ENCODE measurements at places on chromosomes 4 and X.

GRCh38 chr4:183552274-183553146, 47.7 kb downstream of the ING2 start:
- DNase-seq = no peak

GRCh38 chr4:85399270-85399669, 75.7 kb upstream of the ARHGAP24 start:
- no peak for DNase-seq

DNA sequence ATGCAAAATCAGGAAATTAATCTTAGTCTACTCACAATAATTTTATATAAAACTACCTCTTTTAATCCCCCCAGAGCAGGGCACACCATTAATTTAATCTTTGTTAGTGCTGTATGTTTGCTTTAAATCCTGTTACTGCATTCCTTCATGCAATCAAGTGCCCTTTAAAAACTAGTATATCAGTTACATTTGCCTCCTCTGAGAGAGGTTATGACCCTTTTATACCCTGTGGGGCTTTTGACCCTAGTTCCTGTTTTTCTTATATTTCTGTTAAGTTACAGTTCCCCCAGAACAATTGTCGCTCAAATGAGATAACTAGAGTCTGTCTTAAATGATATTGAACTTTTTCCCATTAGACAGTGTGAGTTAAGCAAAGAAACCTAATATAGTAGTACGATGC, 46.2 kb downstream of the GPC4 start:
- no peak for DNase-seq

GRCh38 chr4:144421056-144421455, 224.9 kb upstream of the HHIP start:
- no peak for DNase-seq

DNA sequence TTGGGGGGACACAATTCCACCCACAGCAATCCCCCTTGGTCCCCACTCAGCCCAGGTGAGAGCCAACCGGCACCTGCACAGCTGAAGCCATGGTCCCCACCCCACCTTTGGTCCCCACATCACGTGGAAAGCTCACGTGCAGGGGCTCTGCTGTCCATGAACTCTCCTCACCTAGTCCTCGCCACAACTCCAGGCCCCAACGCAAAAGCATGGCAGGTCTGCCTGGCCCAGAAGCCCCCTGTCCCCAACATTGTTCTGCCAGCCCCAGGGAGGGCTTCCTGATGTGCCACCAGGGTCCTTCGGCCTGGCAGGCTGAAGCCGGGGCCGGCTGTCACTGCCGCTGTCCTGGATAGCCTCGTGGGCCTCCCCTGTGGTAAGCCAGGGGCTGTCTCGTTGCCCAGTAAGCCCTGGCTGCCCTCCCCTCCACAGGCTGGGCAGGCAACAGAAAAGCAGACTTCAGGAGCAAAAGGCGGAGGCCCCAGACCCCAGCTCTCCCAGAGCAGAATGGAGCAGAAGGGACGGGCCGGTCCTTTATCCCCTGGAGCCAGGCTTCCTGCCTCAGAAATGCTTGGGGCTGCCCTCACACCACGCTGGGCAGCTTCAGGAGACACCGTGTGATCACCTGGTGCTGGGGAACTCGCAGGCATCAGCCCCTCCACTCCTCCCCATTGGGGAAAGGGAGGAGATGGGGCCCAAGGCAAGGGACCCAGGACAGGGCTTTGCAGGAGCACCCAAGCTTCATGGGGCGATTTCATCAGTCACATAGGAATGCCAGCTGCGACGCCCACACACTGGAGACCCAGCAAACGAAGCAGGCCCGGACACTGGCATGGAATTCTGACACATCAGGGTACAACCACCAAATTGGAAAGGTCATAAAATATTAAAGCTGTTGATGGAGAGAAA, 103.7 kb downstream of the ADRA2C start:
- DNase-seq = no peak

DNA sequence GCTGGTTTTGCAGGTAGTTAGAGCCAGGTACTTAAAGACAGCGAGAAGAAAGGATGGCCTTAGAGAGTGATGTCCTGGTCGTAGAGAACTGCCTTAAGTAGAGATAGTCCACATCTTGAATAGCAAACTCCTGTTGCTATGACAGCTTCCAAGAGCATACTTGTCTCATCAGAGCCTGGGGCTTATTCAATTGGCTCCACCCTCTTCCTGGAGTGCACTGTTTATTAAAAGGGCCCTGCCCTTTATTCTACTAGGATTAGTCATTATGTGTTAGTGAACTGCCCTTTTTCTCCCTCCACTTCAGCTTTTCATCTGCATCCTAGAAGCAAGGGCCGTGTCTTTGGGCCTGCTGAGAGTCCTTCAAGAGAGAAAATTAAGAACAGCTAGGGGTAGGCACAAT, 94.5 kb upstream of the EOLA2 start:
- peak; percentile 16 for DNase-seq

GRCh38 chr4:187175197-187175596, 451.5 kb upstream of the FAT1 start:
- no peak for DNase-seq

- no peak for DNase-seq
Observed at GRCh38 chr4:77820649-77821561, 1.7 kb upstream of the CNOT6L start.

DNA sequence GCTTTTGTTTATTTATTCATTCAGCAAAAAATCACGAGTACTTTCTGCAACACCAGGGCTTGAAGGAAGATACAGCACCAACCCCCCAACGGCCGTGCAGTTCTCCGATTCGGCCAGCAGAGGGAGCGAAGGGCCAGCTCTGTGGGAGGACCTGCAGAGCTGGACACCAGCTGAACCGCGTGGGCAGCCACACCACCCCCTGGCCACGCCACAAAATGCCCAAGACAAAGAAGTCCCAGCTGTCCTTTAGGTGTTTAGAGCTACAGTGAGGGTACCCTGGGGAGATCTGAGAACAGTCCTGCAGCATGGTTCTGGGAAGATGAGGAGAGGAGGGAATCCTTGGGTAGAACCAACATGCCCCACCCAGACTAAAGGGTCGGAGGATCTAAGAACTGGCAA, 83.1 kb downstream of the RELL1 start:
- DNase-seq = peak; percentile 80

DNA sequence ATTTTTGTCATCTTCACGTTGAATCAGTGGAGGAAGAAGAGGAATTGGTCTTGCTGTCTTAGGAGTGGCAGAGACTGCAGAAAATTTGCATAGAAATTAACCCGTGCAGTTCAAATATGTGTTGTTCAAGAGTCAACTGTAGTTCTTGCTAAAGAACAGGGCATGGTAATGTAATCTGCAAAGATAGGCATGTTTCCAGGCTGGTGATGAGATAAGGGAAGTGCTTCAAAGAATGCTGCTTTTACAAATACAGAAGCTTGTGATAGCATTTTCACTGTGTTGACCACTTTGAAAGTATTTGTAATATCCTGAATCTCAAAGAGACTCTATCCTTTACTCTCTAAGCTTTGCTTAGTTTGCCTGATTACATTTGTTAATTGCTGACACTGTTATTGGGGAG, 60.1 kb downstream of the PRRG1 start:
- no peak for DNase-seq

DNA sequence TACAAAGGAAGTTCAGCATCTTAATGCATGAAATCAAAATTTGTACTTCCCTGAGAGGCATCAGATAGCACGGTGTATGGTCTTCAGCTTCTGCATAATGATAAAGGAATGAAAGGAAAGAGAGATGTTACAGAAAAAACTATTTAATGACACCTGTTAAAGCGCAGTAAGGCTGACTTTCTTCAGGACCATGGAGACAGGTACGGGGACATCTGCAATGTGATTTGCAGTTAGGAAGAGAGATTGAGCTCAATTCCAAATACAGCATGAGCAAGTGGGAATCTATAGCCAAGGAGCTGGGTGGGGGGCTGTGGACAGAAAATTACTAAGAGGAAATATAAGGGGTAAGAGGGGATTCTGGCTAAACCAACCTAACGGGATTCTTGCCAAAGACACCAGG, 39.3 kb downstream of the TMEM150C start:
- DNase-seq = no peak

DNA sequence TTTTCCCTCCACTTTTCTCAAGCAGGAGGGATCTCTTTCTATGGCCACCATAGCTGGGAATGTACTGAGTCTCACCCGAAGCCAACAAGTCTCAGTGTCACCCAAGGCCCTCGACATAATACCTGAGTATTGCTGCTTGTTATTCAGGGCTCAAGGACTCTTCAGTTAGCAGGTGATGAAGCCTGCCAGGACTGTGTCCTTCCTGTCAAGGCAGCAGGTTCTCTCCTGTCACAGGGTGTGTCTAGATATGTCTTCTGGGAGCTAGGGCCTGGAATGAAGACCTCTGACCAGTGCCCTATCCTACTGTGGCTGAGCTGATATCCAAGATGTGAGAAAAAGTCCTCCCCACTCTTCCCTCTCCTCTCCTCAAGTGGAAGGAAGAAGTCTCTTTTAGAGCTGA, 391.0 kb upstream of the DIPK2B start:
- DNase-seq = no peak

DNA sequence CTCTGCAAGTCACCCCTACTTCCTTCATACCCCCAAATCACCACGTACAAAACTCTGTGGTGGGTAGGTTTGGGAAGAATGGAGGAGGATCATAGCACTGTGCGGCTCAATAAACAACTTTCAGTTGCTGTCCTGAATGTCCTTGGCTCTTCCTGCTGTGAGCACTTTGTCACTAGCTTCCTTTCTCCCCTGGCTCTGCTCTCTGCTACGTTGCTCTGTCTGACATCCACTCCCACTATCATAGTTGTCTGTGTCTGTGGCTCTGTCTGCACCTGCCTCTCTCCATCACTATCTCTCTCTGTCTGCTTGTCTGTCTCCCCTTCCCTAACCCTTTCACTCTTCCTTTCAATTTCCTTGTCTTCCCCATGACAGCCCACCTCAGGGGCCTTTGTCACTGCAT, 21.2 kb upstream of the SMPX start:
- DNase-seq = no peak

- DNase-seq = no peak
Observed at GRCh38 chrX:45571453-45571852, 370.8 kb upstream of the DIPK2B start.

- DNase-seq = no peak
Observed at GRCh38 chr4:127313767-127314166, 319.0 kb upstream of the INTU start.

DNA sequence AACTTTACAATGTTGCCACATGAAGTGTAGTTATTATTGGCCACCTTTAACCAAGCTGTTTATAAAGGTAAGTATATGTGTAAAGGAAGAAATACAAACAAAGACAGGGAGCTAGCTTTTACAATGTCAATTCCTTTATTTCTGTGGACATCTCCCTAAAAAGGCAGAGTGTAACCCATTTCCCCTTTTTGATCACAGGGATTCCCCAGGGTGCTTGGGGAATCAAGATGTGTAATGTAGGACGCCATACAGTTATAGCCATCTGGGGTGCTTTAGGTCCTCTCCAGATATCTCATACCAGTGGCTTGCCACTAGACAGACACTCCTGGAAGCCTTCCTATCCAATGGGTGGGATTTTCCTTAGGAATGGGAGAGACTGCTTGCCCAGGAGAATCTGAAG, 4.2 kb upstream of the CUL4B start:
- no peak for DNase-seq

DNA sequence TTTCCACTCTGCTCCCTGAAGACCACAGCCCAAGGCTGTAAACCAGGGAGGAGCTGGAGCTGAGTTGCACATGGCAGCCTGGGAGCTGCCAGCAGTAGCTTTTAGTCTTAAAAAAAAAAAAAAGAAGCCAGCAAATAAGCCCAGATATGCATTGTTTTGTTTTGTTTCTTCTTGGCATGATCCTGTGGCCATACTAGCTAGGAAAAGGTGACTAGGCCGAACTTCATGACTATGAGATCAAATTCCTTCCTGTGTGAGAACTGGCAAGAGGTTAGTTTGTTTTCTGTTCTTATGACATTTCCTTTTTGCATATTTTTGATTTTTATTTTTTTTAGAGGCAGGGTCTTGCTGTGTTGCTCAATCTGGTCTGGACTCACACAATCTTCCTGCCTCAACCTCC, 323.3 kb downstream of the DCTD start:
- no peak for DNase-seq

- no peak for DNase-seq
Observed at GRCh38 chrX:109519001-109519400, 17.6 kb upstream of the NXT2 start.

GRCh38 chr4:39730072-39730471, 32.1 kb downstream of the UBE2K start:
- no peak for DNase-seq

DNA sequence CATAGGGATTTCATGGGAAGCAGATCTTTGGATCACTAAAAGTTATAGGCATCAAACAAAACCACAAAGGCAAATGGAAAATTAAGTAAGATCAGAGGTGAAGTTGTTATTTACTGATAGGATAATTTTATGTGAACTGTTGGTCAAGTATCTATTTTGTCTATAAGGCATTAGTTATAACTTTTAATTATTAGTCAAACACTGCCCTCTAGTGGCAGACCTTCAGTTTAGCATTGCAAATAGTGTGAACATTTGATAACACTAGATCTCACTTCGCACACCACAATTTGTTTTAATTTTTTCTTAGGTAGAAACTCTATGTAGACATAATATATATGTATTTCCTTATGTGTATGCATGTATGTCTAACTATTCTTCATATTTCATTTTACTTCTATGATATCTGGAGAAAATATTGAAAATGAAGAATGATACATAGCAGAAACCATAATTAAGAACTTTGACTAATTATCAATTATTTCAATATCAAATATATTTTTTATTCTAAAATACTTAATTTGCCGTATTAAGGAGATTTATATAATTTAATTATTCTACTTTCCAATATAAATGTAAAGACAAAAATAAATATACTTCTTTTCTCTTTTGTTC, 214.5 kb upstream of the TACR3 start:
- DNase-seq = peak; percentile 8

DNA sequence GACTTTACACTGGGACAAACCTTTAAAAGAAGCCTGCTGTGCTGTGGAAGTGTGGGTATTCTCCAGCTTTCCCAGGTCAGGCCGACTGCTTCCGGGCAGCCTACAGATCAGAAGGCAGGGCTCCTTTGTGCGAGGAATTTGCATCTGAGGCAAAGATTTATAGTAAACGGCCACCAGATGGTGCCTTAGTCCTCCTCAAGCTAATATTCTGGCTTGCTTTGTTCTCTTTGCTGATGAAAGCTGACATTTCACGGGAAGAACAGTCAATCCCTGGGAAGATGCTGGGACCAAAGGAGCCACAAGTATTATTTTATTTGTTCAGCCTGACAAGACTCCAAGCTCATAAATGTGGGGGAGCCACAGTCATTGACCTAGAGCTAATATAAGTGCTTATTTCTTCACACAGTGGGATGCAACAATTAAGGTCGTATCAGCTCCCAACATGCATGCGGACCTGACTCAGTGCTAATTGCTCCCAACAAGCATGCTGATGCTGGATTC, 120.7 kb upstream of the TRIM2 start:
- DNase-seq = peak; percentile 46

All from hepatic stellate cell (primary cell).